Heart right ventricle (tissue), 16 donors: ENCODE measurements at places on chromosomes 2 and 18.
A peak's percentile ranks its signal among the peaks of the same experiment; 100 is the strongest.

DNA sequence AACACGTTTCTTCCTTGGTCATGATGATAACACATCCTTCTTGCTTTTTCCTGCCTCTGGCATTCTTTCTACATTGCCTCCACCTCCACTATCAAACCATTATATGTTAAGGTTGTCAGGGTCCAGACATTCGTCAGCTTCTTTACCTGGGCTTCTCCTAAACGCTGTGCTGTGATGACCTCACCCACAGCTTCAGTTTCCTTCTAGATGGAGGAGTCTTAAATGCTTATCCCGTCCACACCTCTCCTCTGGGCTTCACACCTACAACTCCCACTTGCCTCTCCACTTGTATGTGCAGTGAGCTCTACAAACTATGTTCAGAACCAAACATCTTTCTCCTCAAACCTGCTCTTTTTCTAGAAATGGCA, 666 bp upstream of the STAT1 start:
- DNase-seq, result no peak

GRCh38 chr2:238710032-238710735, 137.7 kb upstream of the TWIST2 start:
- DNase-seq, result no peak

GRCh38 chr2:7053650-7054265, 136.5 kb downstream of the RNF144A start:
- no peak for DNase-seq

GRCh38 chr2:208255557-208256106, 761 bp upstream of the IDH1 start:
- DNase-seq, result no peak

DNA sequence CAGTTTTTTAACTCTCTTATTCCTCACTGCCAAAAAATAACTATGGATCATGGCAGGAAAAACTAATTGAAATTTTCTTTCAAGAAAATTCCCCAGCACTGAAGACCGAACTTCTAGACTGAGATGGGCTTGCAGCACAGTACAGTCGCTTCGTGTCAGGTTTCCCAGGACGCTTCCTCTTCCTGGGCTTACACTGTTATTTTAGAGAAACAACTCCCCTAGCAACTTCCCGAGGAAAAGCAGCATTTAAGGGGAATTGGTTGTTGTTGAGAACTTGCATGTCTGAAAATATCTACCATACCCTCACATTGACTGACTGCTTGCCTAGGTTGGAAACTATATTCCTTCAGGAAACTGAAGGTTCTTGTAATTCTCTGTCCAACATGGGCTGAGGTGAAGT, 95.8 kb downstream of the NOL10 start:
- DNase-seq, result no peak

GRCh38 chr2:46257476-46257875, 39.7 kb upstream of the EPAS1 start:
- DNase-seq, result peak; percentile 55

DNA sequence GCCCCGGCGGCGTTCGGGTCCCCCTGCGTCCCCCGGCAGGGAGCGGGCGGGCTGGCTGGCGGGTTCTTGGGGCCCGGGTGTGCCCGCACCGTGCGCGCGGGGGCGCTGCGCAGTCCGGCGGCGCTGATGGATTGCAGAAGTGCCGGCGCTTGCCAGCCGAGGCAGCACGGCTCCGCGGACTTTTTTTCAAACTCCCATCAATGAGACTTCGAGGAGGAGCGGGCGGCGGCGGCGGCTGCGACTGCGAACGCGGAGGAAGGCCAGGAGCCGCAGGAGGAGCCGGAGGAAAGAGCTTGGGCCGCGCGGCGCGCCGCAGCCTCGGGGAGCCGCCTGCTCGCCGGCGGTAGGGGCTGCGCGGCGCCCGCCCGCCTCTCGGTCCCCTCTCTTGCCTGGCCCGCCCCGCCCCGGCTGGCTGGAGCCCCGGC, at the start of gene GLI2:
Gene GLI2, plus strand, starts transcription at position 123 of the 425 bp plus-strand sequence. CDS start 61,453 bp downstream, outside the sequence.
- DNase-seq, result peak; percentile 75

GRCh38 chr18:63138436-63139340, 180.9 kb downstream of the BCL2 start:
- peak; percentile 39 for DNase-seq

DNA sequence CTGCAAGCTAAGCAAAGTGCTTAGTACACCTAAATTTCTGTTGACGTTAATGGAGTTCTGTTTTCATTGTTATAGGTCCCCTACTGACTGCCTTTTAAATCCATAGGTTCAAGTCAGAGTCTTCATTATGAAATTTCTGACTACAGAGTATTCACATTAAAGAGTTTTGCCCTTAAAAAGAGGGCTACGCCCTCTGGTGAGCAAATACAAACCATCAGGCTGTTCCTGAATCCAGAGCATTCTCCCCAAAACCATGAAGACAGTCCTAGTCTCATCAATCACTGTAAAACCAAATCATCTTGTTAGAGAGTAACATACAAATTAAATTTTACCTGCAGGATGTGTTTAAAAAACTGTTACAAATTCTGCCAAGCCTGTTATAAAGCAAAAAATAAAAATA, 1091.7 kb downstream of the TDRD15 start:
- no peak for DNase-seq

DNA sequence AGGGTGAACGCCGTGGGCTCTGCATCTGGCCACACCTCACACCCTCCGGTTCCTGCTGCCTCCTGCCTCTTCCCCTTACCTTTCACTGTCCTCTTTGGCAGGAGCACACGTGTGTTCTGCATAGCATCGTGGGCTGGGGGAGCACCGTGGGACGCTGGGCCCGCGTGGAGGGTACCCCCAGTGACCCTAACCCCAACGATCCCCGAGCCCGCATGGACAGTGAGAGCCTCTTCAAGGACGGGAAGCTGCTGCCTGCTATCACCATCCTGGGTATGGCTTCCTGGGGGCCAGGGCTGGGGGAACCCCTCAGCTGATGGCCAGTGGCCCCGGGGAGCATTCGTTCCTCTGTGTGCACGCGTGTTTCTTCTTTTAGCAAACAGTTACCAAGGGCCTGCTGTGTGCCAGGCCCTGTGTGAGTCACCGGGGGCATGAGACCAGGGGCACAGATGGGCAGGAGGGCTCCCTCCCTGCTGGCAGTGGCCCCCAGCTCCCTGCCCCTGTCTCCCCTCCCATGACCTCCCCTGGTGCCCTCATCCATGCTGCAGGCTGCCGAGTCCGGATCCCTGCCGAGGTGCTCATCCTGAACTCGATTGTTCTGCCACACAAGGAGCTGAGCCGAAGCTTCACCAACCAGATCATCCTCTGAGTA, 7.6 kb downstream of the GMPPA start:
- DNase-seq, result no peak

DNA sequence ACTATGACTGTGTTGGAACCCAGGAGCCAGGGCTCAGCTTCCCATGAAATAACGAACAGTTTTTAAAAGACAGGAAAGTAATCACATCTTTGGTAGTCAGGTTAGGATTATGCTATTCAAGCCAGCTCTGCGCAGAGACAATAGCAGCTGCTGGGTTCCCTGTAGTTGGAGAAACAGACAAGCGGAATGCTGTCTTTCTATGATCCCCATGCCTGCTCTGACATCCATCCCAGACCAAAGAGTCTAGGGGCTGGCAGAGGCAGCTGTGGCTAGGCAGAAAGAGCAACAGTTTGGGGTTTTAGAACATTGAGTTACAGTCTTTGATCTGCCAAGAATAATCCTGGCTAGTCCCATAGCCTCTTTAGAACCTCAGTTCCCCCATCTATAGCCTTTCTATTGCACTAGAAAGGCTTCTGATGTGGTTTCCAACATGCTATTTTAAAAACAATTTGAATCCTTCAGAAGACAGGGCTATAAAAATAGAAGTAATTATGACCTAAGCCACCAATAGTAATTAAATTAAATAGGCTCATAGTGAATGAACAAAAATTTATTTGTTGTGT, 146.8 kb downstream of the MTX2 start:
- DNase-seq, result no peak

GRCh38 chr2:43128559-43128955, 97.8 kb downstream of the ZFP36L2 start:
- DNase-seq, result no peak

GRCh38 chr2:239014458-239015217, 166.8 kb downstream of the TWIST2 start:
- DNase-seq, result no peak

GRCh38 chr2:218883491-218884490, 3.1 kb downstream of the WNT10A start:
- DNase-seq, result no peak

GRCh38 chr18:51076503-51076902, 46.5 kb downstream of the SMAD4 start:
- DNase-seq, result no peak

DNA sequence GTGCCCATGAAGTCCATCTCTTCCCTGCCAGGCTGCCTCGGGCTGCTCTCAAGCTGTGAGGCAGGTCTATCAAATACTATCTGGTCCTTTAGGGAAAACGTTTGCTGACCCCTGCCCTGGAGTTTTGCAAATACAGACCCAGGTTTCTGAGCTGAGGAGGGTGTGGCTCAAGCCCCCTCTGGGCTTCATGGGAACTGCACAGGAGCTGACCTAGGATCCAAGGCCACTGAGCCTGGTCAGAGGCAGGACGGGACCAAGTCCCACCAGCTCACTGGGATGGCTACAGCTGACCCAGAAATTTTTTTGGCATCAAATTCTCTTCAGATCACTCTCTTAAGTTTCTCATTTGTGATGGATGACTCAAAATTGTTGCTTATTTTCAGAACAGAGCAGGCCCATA, 14.1 kb downstream of the ZNF516 start:
- DNase-seq, result no peak

GRCh38 chr2:67633212-67633856, 236.2 kb downstream of the ETAA1 start:
- no peak for DNase-seq

GRCh38 chr2:27149570-27150405, 984 bp downstream of the TCF23 start:
- no peak for DNase-seq

- DNase-seq, result no peak
Observed at GRCh38 chr2:144084114-144084661, 435.7 kb downstream of the ZEB2 start.

- DNase-seq, result no peak
Observed at GRCh38 chr2:12110074-12110473, 363.6 kb downstream of the LPIN1 start.

DNA sequence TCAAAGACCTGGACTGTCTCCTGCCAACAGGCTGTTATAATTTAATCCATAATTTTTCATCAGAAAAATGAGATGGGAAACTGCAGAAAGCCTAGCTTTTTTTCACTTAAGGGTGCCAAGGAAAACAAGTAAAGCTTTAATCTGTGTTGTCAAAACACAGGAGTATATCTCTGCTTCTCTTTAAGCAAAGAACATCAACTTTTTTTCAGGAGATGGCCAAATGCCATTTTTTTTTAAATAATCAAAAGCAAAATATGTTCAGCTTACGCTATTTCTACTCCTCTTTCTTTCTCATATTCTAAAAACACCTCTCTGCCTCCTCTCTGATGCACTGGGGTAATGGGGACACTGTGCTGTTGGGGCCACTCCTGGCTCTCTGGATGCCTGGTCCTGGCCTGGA, 73.1 kb upstream of the NXPH2 start:
- no peak for DNase-seq

- no peak for DNase-seq
Observed at GRCh38 chr2:240727439-240727838, 35.8 kb downstream of the AQP12A start.

DNA sequence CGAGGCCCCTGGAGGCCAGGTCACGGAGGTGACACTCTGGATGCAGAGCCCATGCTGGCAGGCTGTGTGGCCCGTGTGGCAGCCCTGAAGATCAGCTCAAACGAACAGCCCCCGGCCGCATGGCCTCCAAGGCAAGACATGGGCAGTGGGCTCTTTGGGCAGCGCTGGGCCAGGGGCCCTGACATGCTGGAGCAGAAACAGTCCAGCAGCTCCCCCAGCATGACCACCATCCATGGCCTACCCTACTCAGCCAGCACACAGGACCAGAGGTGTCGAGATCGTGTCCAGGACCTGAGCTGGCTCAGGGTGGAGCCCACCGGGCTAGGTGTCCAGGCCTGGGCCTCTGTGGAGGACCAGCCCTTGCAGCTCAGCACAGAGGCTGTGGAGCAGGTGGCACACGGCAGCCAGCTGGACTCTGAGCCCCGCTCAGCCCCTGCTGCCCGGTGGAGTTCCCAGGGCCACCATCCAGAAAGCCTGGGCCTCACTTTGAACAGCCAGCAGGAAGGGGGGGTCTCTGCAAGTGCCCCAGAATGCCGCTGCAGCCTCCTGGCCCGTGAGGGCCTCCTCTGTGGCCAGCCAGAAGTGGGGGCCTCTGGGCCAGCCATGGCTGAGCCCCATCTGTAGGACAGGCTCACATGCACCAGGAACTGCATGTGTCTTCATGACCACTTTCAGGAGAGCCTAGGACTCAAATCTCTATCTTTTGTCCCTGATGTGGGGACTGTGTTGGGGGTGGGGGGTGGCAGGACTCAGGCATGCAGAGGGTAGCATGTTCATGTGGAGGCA, 8.9 kb downstream of the AMER3 start:
- DNase-seq, result no peak

DNA sequence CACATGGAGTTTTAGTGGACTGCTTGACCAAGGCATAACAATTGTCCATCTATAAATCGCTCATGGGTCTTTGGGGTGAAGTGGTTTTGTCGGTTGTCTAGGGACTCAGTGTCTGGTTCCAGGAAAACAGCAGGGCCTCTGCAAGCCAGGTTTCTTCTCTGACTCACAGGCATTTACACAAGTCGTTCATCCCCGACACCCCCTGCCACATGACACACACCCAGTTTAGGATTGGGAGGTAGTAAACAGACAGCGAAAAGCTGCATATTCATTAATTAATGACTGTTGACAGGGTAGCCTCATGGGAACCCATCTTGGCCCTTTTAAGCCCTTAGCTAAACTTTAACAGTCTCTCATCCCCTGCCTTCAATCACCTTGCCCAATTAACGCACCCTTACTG, 194.8 kb upstream of the ACVR2A start:
- no peak for DNase-seq

- peak; percentile 85 for DNase-seq
Observed at GRCh38 chr2:73970850-73971471, 13.7 kb upstream of the TET3 start.

- peak; percentile 75 for DNase-seq
Observed at GRCh38 chr2:236240228-236240990, 23.8 kb downstream of the ASB18 start.

DNA sequence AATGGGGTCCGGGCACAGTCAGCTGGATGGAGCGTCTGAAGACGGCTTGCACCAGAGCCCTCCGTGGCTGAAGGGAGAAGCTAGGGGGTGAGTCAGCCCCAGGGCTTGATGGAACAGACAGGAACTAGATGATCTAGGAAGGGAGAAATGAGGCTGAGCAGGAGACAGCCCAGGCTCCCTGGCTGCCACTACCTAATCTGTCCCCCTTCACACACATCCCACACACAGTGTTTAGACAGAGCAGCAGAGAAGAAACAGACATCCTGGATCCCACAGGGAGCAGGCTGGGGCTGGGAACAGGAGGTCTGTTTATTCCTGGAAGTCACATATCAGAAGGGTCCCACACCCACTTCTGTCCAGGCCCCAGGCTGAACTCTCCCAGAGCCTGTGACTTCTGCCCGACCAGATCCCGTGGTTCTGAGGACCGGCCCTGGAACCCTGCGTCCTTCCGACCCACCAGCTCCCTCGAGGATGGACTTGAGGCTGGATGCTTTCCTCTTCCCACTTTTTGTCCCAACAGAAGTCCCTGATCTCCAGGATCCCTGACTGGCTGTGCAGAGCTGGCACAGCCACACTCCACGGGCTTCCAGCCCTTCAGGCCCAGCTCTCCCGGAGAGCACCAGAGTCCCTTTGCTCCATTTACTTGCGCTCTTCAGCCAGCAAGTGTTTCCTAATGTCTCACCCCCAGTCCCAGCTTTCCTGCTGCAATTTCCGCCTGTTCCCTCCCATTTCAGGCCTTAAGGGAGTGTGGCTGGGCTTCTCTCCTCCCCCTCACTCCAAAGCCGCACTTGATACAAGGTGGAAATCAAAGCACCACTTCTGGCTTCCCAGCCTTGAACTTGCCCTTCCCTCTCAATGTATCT, 1.5 kb upstream of the GPBAR1 start:
- DNase-seq, result peak; percentile 67

- DNase-seq, result no peak
Observed at GRCh38 chr2:63060472-63060991, 9.9 kb downstream of the OTX1 start.
